ENCODE measurements at places on chromosomes 7 and 10. TPM values are rescaled to one million over a fixed set of nuclear protein-coding genes. Genes with fewer than 3 reads are reported as not detected.
A peak's percentile ranks its signal among the peaks of the same experiment; 100 is the strongest.

- H3K36me3 ChIP-seq, result no peaks in the 10 kb centered on the region
- no peaks in the 10 kb centered on the region for H3K4me1 ChIP-seq
- no peak overlapping the region for H3K27ac ChIP-seq
- no peak for DNase-seq
- no peaks in the 10 kb centered on the region for H3K27me3 ChIP-seq
Observed at GRCh38 chr7:11557627-11558026, 274.4 kb downstream of the THSD7A start.

- no peaks in the 10 kb centered on the region for H3K4me1 ChIP-seq
- H3K27ac ChIP-seq, result no peak overlapping the region
- no peaks in the 10 kb centered on the region for H3K27me3 ChIP-seq
- H3K36me3 ChIP-seq, result no peaks in the 10 kb centered on the region
Observed at GRCh38 chr7:96547371-96547811, 162.3 kb downstream of the SEM1 start.

- no peak overlapping the region for H3K4me3 ChIP-seq
- no peaks in the 10 kb centered on the region for H3K4me1 ChIP-seq
- no peak for DNase-seq
- no peak overlapping the region for H3K27ac ChIP-seq
Observed at GRCh38 chr7:145812218-145812617, 304.4 kb upstream of the CNTNAP2 start.

The C10orf53 gene
- total RNA-seq, result not detected

The GIMAP2 gene
- total RNA-seq, result 9.6 TPM

- H3K36me3 ChIP-seq, result no peaks in the 10 kb centered on the region
- DNase-seq, result no peak
- H3K4me3 ChIP-seq, result no peak overlapping the region
- H3K4me1 ChIP-seq, result no peaks in the 10 kb centered on the region
- no peaks in the 10 kb centered on the region for H3K27me3 ChIP-seq
Observed at GRCh38 chr7:40658729-40659128, 523.9 kb downstream of the SUGCT start.

DNA sequence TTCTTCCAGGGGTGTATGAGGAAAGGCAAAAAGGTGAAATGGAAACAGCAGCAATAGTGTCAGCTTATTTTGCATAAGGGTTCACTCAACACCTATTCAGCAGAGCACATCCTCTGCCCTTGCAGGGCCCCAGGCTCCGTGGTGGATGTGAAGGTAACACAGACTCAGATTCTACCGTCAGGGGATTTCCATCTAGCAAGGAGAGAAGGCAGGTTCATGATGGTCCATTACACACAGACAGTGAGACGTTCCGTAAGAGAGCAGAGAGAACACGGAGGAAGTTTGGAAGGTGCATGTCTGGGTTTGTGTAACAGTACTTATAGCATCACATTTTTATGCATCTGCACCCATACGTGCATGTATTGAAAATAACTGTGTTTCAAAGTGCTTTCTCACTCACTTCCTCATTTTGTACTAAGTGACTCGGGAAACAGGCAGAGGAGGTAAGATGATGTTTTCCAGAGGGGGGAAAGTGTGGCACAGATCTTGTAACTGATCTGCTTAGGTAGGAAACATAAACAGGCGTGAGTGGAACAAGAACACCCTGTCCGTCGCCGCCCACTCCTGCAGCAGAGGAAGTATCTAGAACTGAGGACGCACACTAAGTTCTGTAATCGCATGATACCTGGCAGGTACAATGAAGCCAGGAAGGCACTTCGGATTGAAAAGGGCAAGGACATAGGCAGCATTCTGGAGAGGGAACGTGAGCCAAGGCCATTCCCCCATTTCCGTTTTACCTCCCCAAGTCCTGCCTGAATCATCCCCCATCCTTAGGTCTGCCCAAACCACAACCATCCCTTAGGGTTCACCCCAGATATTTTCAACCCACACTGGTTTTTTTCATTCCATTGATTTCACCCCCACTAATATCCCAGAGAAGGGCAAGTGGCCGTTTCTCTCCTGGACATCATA lies 1.0 kb upstream of the ENO4 start:
- no peak overlapping the region for H3K27ac ChIP-seq
- H3K27me3 ChIP-seq, result no peaks in the 10 kb centered on the region
- no peak for DNase-seq

The OR2A7 gene
- 7.4 TPM for total RNA-seq

The C10orf71 gene
- not detected for total RNA-seq

GRCh38 chr10:103451831-103452505 lies at the start of gene CALHM2:
TSS of gene CALHM2 (minus strand) at chr10:103452370. CDS start at chr10:103449941, 2,429 bp downstream.
- H3K27me3 ChIP-seq, result no peaks in the 10 kb centered on the region
- no peak for DNase-seq
- H3K4me3 ChIP-seq, result peak within 1 kb of the TSS; percentile 71
- H3K36me3 ChIP-seq, result peaks cover 27% of the 10 kb centered on the region
- H3K4me1 ChIP-seq, result peaks cover 51% of the 10 kb centered on the region
- peak within 1 kb of the TSS; percentile 89 for H3K27ac ChIP-seq

The MPP7 gene
- total RNA-seq, result 24.8 TPM

The MYPN gene
- not detected for total RNA-seq

DNA sequence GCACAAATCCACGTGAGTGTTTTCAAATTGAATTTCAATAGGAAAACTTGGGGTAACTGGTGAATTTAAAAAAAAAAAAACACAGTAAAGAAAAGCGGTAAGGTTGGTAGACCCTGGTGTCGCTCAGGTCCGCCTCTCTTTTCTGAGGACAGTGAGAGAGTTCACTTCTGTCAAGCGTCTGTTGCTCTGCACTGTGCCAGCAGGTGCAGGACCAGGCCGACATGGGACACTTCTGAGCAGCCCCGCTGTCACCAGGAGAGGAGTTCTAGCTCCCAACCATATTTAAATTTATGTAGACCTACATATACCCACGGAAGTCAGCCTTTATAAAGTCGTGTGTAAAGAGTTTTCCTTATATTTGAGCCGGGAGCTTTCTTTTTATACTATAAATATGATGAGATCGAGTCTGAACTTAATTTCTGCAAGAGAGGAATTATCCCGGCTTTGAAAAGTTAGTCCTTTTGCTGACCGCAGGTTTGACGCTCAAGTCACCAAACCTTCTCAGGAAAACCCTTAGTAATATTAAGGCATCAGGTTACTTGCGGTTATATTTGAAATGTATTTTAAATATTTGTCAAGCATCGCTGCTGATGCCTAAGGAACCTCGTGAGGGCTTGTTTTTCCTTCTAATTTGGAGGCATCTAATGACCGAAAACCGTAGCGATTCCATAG lies 531 bp downstream of the IKZF1 start:
- no peak for DNase-seq
- no peaks in the 10 kb centered on the region for H3K4me1 ChIP-seq
- no peaks in the 10 kb centered on the region for H3K27me3 ChIP-seq
- peak overlapping the region; percentile 30 for H3K27ac ChIP-seq

The COL17A1 gene
- 149 TPM for total RNA-seq

DNA sequence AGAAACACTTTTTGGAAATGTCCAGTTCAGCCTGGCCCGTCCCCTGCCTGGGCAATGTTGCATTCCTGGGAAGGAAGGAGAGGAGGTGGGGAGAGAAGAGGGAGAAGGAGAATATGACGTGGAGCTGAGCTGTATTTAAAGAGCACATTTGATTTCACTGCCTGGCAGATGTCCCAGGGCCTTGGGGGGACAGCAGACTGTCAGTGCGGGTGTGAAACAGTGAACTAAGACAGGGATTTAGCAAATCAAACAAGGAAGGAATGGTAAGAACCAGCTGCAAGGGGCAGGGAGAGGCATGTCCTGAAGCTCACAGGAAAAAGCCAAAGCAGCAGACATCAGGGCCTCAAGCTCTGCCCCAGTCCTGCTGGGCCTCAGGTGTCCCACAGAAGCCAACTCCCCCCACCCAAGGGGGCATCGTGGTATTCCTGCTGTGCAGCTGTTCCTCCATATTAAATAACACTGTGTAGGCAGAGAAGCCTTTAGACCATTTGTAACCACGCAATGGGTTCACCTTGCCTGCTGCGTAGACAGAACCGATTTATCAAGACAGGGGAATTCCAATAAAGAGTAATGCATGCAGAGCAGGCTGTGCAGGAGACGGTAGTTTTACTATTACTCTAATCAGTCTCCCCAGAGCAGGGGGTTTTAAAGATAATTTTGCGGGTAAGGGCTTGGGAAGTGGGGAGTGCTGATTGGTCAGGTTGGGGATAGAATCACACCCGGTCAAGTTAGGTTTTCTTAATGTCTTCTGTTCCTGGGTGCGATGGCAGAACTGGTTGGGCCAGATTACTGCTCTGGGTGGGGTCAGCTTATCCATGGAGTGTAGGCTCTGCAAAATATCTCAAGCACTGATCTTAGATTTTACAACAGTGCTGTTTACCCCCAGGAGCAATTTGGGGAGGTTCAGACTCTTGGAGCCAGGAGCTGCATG lies 18.3 kb downstream of the LEP start:
- H3K27ac ChIP-seq, result peak overlapping the region; percentile 8
- no peaks in the 10 kb centered on the region for H3K36me3 ChIP-seq
- H3K4me1 ChIP-seq, result peaks cover 16% of the 10 kb centered on the region
- no peak for DNase-seq

The CXCL12 gene
- 112 TPM for total RNA-seq

DNA sequence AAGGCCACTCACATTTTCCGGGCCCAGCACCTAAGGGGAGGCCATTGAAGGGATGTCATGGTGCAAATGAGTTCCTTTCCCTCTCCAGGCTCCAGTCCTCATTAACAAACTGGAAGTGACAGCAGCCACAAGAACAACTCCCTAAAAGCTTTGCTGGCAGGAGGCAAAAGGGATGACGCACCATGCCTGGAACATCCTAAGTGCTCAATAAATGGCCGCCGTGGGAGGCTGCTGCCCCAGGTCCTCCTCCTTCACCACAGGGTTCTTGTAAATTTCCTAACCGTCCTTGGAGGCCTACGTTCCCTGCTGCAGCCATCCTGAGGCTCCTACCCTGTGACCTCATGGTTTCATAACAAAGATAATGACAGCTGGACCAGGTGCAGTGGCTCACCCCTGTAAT lies 41.3 kb upstream of the CAMK1D start:
- no peak for DNase-seq
- no peak overlapping the region for H3K27ac ChIP-seq
- no peaks in the 10 kb centered on the region for H3K36me3 ChIP-seq

The BTBD16 gene
- total RNA-seq, result not detected

- no peaks in the 10 kb centered on the region for H3K36me3 ChIP-seq
- DNase-seq, result no peak
- no peaks in the 10 kb centered on the region for H3K4me1 ChIP-seq
- H3K4me3 ChIP-seq, result no peak overlapping the region
- no peak overlapping the region for H3K27ac ChIP-seq
Observed at GRCh38 chr7:158060216-158060615, 527.4 kb downstream of the PTPRN2 start.

GRCh38 chr10:95360122-95360714 lies 69.4 kb upstream of the PDLIM1 start:
- H3K36me3 ChIP-seq, result no peaks in the 10 kb centered on the region
- no peaks in the 10 kb centered on the region for H3K27me3 ChIP-seq
- no peak for DNase-seq
- no peak overlapping the region for H3K27ac ChIP-seq
- H3K4me1 ChIP-seq, result peaks cover 16% of the 10 kb centered on the region

DNA sequence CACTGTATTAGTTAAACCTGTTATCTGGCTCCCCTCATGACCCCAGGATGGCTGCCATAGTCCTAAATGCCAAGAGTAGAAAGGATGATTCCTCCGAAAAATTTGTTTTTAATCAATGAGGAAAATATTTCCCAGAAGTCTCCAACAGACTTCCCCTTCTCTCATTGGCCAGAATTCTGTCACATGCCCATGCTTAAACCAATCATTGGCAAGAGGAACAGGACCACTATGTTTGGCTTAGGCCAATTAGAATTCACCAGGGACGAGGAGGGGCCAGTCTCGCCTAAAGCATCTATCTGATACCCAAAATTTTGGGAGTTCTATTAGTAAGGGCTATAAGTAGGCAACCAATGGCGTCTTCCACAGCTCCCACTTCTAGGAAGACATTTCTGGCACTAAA lies 71.2 kb upstream of the IL6 start:
- H3K27me3 ChIP-seq, result no peaks in the 10 kb centered on the region
- DNase-seq, result no peak
- no peak overlapping the region for H3K27ac ChIP-seq
- H3K4me3 ChIP-seq, result no peak overlapping the region
- H3K36me3 ChIP-seq, result no peaks in the 10 kb centered on the region

Measured in vagina (tissue), 2 donors.